ENCODE measurements at places on chromosomes 11 and 22.
A peak's percentile ranks its signal among the peaks of the same experiment; 100 is the strongest.

- no peak for DNase-seq
Observed at GRCh38 chr11:61487342-61488025, 21.1 kb upstream of the LRRC10B start.

DNA sequence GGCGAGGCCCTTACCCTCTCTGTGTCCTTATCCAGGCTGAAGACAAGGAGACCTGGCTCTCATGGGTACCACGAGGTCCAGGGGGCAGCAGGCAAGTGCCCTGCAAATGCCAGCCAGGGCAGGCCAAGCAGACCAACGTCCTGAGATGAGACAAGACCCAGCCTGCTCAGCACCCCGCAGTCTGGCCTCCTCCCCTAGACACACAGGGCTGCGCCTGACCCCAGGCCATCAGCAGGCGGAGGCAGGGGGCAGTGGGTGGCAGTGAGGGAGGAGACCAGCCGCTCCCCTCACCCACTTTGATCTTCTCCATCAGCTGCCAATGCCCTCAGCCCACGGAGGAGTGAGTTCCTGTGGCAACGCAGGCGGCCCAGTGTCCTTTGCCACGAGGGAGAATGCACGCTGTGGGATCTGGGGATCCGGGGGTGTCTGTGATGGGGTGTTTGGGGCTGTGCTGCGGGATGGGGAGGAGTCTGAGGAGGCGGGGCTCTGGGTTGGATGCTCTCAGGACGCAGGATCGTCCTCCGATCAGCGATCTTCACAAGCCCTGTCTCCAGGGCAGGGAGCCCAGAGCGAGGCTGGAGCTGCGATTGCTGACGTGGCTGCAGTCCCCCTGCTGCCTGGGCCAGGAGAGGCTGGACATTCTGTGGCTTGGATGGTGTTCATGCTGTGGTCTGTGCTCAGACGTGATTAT lies 30.5 kb upstream of the PPARA start:
- DNase-seq = no peak

DNA sequence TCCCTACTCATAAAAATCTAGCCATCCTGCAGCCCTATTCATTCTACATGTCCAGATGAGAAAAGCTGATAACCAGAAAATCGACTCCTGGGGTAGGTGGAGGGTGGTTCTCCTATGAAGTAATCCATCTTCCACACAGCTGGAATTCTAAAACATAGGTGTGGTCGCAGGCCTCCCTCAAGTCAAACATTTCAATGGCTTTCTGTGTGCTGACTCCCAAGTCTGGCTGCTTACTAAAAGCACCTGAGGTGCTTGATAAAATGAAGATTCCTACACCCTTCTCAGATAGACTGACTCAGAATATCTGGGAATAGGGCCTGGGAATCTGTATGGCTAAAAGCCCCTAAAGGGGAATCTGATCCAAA lies 26.1 kb downstream of the IRAG1 start:
- no peak for DNase-seq

GRCh38 chr11:14374922-14375830 lies 16.2 kb upstream of the RRAS2 start:
- DNase-seq = no peak

GRCh38 chr11:44905131-44905866 lies 45.4 kb downstream of the TP53I11 start:
- DNase-seq = no peak

DNA sequence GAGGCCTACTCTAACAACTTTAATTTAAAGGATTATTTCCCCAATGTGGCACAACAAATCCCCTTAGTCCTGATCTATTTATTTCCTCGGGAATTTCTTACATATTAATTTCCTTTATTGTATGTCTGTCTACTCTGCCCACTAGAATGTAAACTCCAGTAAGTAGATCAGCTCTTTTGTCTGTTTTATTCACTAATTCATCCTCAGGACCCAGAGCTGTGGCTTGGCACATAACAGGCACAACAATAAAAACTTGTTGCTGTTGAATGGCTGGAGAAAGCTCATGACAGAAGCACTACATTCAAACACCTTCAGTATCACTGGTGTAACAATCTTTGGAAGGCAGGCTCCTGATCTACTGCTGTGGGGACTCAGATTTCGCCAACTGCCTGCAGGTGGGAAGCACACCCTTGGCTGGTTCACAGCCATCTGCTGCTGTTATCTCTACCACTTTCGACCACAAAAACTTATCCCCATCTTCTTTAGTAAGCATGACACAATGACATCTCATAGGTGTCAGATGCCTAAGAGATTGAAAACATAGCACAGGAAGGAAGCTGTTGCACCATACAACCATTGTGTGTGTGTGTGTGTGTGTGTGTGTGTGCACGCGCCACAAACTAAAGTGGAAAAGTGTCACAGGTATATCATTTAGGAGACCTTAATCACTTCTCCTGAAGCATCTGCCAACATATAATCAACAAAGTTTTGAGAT lies 11.9 kb downstream of the HIRA start:
- no peak for DNase-seq

GRCh38 chr11:95145430-95146060 lies 55.9 kb downstream of the ENDOD1 start:
- no peak for DNase-seq

DNA sequence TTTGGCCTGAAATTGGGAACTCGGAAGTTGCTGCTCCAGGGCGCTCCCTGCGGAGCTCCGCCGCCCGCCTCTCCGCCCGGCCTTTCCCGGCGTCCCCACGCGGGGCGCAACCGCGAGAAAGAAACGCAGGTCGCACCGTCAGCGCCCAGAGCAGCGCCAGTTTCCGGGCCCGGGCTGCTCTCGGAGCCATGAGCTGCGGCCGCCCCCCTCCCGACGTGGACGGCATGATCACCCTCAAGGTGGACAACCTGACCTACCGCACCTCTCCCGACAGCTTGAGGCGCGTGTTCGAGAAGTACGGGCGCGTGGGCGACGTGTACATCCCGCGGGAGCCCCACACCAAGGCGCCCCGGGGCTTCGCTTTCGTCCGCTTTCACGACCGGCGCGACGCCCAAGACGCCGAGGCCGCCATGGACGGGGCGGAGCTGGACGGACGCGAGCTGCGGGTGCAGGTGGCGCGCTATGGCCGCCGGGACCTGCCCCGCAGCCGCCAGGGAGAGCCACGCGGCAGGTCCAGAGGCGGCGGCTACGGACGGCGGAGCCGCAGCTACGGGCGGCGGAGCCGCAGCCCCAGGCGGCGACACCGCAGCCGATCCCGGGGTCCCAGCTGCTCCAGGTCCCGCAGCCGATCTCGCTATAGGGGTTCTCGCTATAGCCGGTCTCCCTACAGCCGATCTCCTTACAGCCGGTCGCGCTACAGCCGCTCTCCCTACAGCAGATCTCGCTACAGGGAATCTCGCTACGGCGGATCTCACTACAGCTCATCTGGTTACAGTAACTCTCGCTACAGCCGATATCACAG lies 521 bp downstream of the SRSF8 start:
- no peak for DNase-seq

DNA sequence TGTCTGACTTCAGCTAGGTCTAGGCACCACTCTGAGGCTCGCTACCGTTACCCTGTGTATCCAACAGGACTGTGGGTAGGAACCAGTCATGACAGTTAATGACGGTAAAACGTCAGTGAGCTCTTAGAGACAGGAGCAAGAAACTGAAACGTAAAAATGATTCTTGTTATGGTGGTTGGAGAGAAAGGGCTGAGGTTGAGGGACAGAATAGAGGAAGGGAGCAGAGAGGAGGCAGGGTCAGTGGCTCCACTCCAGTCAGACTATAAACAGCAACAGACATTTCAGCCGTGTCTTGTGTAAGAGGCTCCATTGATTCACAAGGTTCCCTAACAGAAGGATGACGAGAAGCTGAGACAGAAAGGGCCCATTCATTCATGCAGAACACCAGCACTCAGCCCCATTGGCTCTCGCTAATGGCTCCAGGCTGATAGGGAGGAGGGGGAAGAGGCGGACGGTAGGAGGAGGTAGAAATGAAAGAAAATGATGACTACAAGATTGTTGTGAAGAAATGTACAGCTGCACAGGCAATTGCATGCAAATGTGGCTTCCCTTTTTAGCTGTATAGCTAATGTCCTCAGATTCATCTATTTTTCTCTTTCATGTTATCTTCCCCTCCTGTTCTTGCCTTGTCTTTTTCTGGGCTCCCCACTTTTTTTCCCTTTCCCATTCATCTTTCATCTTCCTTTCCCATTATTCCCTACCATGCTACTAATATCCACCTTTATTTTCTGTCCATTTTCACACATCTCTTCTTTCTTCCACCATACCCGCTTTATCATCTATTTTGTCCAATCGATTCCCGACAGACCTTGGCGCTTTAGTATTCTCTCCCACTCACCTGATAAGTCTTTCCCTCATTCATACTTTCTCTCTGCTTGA lies 34.3 kb downstream of the ETS1 start:
- no peak for DNase-seq

DNA sequence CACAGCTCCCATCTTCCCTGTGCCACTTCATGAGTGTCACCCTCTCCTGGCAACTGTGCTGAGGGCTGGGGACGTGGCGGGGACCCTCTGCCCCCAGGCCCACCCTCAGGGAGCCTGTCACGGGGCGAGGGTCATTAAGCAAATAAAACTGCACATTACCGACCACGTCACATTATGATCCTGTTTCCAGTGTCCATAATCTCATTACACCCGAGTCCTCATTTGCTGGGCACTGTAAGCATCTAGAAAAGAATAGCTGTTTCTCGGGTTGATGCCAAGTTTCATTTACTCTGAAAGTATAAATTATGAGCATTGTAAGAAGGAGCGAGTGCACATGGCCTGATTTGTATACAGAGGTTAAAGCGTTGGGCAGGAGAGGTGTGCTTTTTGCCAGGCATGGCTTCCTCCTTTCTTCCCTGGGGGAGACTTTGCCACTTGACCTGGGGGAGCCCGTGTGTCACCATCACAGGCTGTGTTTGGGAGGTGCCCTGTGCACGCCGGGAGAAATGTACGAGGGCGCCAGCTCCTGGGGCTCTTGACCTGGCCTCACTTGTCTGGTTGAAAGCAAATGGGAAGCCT lies 50.5 kb downstream of the LRP5 start:
- no peak for DNase-seq

DNA sequence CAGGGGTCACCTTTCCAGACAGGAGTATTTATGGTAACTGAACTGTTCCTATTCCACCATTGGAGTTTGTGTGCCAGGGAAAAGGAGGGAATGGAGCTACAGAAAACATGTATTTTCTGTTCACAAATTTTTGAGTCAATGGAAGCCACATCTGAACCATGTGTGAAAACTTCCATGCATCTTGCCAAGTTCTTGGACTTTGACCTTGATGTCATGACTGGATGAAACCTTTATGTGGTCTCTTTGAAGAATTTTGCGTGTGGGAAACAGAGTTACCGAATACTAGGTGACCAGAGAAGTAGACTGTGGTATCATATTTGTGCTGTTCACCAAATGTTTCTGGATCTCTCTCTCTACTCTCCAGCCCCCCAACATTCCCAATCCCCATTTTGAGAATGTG lies 104.8 kb downstream of the CD44 start:
- no peak for DNase-seq

DNA sequence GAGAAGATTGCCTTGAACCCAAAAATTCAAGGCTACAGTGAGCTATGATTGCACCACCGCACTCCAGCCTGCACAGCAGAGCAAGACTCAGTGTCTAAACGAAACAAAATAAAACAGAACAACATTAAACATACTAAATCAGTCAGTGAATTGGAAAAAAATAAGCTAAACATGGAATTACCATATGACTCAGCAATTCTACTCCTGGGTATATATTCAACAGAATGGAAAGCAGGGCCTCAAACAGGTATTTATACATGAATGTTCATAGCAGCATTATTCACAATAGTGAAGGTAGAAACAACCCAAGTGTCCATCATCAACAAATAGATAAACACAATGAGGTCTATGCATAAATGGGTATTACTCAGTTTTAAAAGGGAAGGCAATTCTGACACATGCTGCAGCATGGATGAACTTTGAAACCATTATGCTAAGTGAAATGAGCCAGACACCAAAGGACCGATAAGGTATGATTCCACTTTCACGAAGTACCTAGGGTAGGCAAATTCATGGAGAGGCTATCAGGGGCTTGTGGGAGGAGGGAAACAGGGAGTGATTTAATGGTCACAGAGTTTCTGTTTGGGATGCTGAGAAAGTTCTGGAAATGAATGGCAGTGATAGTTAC lies 15.5 kb downstream of the NTM start:
- DNase-seq = no peak

GRCh38 chr11:26947904-26948639 lies 45.8 kb upstream of the FIBIN start:
- no peak for DNase-seq

DNA sequence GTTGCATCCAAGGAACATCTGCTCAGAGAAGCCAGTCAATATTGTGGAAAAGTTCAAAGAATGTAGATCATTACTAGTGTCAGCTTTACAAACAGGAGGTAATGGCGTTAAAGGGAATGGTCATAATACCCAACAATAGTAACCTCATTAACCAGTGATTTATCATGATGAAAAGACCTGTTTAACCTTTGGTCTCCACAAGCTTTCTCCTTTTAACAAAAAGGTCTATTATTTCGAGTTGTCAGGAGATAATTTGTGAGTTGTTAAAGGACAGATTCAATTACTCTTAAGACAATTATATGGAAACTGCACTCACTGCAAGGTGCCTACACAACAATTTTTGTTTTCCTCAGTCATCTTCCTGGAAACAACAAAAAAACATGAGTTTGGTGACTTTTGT lies 73.8 kb upstream of the HTATIP2 start:
- DNase-seq = no peak

- peak; percentile 55 for DNase-seq
Observed at GRCh38 chr11:8959546-8960166, 4.6 kb downstream of the TMEM9B start.

GRCh38 chr11:116697639-116698038 lies 75.1 kb downstream of the BUD13 start:
- no peak for DNase-seq

DNA sequence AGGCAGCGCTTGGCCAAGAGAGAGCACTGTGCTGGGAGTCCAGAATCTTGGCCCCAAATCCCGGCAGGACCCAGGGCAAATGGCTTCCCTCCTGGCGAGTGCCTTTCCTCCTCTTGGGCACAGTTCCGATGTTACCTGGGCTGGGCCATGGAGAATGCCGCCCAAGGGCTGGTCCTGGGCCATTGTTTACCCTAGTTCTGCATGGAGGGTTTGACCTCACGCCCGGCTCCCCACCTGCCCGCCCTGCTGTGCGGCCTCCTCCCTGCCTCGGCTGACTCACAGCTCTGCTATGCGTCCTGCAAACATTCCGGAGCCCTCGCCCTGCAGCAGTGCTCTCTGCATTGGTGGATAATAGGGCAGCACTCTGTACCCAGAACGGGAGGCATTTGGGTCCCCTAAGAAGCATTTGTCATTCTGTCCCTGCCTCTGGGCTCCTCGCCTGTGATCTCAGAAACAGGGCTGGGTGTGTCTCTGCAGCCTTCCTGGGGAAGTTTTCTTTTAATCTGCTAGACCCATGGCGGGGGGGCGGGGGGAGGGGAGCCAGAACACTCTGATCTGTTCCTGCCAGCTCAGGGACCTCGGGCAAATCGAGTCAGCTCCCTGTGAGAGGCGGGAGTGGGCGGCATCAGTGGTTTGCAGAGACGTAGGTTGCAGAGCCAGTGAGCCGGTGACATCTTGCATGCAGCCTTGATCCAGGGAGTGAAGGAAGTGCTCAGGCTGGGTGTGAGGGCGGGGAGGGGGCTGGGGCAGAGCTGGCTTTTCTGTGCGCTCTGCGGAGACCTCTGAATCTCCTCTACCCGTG lies 32.9 kb upstream of the SMIM38 start:
- DNase-seq = peak; percentile 75

- no peak for DNase-seq
Observed at GRCh38 chr11:124172101-124172500, 11.0 kb upstream of the OR10D3 start.

- no peak for DNase-seq
Observed at GRCh38 chr11:125376117-125376516, 119.9 kb downstream of the FEZ1 start.

GRCh38 chr11:59791639-59792038 lies 18.9 kb downstream of the MRPL16 start:
- no peak for DNase-seq

All from keratinocyte (primary cell).